Activated CD4-positive, alpha-beta T cell treated with anti-CD3 and anti-CD28 coated beads for 1 hour (primary cell): ENCODE measurements at places on chromosomes 7 and 10.

- DNase-seq = no peak
Observed at GRCh38 chr7:96521068-96521894, 188.4 kb downstream of the SEM1 start.

DNA sequence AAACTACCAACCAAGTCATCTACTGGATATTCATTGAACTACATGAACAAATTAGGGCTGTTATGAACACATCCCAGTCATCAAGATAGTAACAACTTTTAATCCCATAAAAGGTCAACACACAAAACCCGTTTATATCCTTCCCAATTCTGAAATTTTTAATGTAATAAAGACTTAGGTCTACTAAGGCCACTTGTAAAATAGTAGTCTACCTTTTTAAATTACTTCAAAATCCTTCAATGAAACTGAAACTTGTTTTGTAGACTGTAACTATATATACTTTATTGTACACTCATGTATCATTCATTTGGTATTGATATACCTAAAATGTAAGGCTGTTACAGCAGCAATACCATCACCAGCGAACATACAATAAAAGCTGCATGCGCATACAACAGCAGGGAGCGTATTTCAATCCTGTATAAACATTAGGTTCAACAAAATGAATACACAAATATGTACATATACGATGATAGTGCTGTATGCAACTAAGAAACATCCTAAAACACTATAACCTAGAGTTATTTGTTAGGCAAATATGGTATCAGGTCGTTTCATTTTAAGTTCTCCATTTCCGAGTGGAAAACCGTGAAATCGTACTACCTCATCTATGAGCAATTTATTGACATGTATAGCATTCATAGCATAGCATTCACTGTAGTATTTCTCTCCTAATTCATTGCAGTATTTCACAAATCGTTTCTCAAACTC, 973 bp downstream of the ATAD1 start:
- DNase-seq = no peak

- no peak for DNase-seq
Observed at GRCh38 chr7:37448011-37448635, 541 bp downstream of the ELMO1 start.

DNA sequence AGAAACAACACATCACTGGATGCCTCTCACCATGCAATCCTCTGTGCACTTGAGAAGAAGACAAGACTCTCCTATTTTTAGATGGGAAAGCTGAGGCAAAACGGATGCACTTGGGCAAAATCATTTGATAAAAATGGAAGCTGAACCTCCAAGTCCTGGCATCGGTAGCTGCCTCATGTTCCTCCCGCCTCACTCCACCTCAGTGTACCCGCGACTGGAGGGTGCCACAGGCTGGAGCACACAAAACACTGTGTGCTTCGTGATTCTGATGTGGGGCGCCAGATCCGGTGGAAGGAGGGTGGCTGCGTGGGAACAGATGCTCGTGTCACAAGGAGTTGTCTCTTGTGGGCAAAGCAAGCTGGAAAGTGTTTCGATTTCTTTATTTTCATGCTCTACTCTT, 41.3 kb downstream of the TAS2R41 start:
- DNase-seq = no peak

DNA sequence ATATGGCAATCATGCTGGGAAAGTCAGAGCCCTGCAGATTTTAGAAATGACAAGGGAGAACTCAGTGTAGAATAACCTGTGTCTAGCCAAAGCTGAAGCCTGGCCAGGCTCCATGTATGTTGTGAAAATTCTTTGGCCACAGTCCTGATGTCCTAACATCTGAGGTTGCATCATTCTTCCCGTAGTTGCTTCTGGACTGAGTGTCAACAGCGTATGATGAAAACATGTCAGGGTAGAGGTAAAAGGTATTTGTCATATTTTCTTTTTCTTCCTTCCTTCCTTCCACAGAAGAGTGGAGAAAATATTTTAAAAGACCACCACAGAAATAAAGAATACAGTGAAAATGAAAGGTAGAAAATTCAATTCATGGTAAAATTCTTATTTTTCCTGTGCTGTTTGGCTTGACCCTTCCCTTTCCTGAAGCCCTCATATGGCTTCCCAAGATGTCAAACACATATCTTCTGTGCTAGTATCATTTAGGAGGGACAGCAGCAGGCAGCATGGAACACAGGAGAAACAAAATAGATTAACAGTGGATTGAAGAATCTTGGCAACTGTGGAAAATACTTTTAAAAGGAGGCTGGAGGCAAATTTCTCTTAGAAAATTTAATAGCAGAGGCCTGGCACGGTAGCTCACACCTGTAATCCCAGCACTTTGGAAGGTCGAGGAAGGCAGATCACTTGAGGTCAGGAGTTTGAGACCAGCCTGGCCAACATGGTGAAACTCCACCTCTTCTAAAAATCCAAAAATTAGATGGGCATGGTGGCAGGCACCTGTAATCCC, 18.9 kb upstream of the NRBF2 start:
- DNase-seq = no peak

DNA sequence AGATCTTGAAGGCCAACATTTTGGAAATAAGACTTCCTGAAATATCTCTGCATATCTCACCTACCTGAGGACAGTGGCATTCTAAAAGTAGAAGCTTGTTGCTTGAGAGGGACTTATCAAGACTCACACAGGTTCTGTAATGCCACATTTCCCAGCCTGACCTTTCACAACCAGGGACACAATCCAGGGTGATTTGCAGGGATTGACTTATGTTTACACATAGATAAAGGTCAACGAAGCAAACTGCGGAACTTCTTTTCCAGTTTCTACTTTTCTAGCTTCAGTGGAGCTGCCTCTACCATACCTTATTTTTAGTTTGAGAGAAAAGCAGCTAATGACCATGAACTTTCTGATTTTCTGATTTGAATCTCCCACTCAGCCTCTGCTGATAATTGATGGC, 148.7 kb downstream of the SLC16A9 start:
- no peak for DNase-seq

DNA sequence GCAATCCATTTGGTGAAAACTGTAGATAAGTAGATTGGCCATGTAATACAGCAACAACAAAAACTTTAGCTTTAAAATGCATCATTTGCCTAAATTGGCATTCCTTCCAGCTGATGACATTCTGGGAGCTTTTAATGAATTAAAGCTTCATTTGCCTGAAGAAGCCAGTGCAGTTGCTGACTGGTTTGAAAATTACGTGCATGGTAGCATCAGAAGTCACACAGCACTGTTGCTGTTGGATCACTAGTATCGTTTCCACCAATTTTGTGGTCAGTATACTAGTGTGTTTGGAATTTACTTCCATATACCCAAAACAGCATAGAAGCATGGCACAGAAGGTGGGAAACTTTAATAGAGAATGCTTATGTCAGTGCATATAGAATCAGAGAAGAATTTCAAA, 194.9 kb downstream of the ETV1 start:
- no peak for DNase-seq

DNA sequence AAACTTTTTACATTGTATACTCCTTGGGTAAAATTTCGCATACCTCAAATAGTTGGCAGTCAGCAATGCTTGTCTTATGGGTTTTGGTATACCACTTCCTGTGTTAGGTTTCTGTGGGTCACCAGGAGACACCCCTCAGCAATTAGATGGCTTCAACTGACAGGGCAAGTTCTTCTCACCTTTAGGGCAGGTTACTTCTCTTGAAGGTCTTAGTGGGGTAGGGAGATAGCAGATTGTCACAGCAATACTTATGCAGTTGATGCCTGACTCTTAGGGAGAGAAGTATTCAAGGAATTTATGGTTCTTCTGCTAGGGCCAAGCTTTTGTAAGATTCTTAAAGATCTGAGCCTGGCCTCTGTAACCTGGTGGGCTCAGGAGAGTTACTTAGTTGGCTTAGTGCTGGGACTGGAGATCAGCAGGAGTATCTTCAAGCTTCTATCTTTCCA, 42.9 kb downstream of the MKLN1 start:
- DNase-seq = no peak

DNA sequence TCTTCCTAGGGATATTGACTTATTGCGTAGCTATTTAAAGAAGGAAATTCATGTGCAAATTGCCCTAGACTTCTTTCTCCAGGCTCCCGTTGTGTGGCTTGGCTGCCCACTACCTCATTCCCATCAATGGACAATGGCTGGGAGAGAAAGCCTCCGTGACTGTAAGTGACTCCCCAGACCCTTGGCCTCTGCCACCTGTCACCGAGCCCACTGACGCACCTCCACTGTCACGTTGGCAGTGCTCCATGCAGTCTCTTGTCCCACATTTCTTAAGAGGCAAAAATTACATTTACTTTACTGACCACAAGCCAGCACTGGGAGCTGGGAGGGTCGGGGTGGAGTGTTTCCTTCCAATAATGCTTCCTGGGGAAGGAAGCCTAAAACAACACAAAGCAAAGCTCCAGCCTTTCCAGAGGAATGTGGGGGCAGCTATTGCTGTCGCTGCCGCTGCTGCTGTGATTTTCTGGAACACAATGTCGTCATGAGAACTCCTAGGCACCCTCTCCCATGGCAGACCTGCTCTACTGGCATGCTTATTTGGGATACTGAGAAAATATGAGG, 89.7 kb upstream of the STEAP1B start:
- DNase-seq = no peak

DNA sequence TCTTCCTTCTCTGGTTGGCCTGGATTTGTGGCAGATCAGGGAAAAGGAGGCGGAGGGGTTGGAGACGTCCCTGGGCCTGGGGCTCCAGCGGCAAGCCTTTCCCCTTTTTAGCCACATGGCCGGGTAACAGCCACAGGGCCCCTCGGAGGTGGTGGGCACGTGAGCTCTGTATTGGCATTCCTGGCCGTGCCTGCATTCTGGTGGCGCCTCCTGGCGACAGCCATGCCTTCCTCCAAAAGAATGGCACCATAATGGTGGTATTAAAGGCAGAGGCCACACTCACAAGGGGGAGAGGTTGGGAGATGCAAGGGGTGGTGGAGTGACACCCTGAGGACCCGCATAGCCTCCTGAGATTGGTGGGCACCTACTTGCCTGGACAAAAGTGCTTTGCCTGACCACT, 3.0 kb upstream of the AQP1 start:
- no peak for DNase-seq

DNA sequence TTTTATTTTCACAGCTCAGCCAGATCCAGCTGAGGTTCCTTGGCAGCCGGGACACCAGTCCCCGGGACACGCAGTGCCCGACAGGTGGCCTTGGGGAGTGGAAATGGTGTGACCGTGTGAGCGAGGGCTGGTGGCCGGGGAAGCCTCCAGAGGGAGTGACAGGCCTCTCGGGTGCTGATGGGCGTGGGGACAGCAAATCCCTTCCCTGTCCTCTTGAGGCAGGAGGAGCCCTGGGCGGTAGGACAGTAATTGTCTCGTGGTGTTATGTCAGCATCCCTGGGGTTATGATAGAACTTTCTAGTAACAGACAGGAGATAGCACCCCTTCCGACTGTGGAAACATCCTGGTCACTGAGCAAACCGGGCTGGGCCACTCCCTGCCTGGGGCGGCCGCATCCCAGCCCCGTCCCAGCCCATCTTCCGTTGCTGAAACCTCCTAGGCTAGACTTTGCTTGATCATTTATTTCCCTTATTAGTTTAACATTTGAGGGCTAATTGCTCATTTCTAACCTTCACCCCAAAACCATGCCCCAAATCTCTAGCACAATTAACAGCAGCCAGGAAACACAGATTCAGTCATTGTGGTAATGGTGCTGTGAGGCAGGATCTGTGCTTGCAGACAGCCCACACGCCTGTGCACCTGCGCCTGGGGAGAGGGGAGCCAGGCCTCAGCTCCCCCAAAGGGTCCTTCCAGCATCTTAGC, 63.3 kb downstream of the ELFN1 start:
- no peak for DNase-seq

DNA sequence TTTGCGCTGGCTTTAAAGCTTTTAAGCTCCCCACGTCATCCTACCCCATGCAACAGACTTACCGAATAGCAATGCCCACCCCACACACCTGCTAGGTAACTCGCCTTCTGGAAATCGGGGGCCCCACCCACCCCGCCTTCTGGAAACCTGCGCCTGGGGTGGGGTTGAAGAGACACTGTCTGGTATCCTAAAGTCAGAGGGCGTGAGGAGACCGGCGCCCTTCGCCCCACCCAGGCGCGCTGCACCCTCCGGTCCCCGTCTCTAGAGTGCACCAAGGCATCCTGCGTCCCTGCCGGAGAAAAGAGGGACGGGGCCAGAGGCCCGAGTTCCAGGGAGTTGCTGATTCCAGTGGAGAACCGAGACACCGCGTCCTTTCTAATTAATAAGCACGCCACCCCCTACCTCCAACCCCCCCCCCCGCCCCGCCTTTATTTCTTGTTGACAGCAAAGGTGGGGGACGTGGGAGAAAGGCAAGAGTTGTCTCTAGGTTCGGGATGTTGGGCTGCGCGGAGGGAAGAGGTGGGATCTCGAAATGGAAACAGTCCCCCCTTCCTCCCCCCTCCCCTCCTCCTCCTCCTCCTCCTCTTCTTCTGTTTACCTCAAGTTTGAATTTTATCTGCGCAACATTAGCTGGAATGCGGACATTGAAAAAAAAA, 220.9 kb upstream of the MKLN1 start:
- DNase-seq = peak; percentile 31

DNA sequence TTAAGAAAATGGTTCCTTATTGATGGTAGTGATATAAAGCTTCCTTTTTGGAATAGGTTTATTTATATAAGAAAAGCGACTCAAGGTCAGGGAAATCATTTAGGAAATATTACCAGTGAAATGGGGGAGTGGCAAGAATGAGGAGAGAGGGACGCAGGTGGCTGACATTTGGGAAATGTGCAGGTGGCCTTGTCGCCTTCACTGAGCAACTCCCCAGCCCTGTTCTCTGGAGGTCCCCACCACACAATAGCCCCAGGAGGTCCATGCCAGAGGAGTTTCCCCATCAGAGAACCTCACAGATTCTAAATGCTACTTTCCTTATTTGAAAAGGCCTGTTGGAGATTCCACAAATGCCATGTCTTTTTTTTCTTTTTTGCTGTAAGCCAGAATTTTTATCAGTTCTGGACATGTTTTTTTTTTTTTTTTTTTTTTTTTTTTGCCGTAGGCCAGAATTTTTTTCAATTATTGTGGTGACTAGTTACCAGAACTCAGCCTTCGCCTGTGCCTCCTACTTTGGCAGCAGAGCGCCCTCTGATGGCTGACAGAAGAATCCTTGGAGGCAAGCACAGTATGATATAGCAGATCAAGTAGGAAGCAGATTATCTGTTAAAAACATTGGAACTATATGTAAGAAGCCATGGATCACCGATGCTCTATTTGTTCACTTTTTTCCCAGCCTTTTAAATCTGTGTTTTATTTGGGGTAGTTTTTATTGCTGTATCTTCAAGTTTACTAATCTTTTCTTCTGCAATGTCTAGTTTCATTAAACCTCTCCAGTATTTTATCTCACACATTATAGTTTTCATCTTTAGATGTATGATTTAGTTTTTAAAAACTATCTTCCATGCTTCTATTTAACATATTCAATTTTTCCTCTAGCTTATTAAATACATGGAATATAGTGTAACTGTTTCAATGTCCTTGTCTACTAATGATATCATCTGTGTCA, 18.6 kb downstream of the OPALIN start:
- peak; percentile 26 for DNase-seq

DNA sequence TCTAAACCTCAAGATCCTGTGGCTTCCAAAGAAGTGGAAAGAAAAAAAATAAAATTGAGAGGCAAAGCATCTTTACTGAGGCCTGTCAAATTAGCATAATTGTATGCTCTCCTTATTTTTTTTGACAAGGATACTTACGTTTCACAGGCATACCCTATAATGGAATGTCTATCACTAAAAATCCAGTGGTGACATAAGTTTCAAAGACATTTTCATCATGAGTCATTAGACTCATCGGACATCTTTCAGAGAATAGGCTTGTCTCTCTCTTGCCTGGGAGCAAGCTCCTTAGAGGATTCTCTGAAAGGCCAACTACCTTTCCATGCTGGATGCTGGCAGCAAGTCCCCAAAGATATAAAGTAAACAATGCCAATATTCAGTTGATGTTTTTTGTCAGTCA, 380.7 kb upstream of the STEAP1 start:
- no peak for DNase-seq

GRCh38 chr10:28778524-28778923, 101.2 kb downstream of the BAMBI start:
- no peak for DNase-seq
